Smooth muscle cell of the coronary artery (primary cell): ENCODE measurements at places on chromosomes 4 and X. TPM values are rescaled to one million over a fixed set of nuclear protein-coding genes. Genes with fewer than 3 reads are reported as not detected.

Gene UNC5C
- 1.1 and 2.0 TPM in 2 replicates for total RNA-seq

Gene SPANXC
- total RNA-seq, result not detected in 2 replicates

Gene RASL11B
- 0.35 and 7.2 TPM in 2 replicates for total RNA-seq

Gene NMU
- total RNA-seq, result 0.15 TPM in 1 of 2 replicates, not detected in the other

Gene POF1B
- total RNA-seq, result not detected in 2 replicates

Gene FAM53A
- total RNA-seq, result 0.23 and 1.5 TPM in 2 replicates

Gene TCP11X2
- total RNA-seq, result not detected in 2 replicates

Gene MAGED4
- 9.8 and 22.5 TPM in 2 replicates for total RNA-seq

Gene GPC4
- 3.6 and 6.2 TPM in 2 replicates for total RNA-seq

Gene NOX1
- not detected in 2 replicates for total RNA-seq

Gene ARL9
- total RNA-seq, result 0.08 and 0.12 TPM in 2 replicates

Gene CXCL10
- not detected in 2 replicates for total RNA-seq
